Esophagus muscularis mucosa (tissue), 4 donors: ENCODE measurements at places on chromosomes 7 and 10. TPM values are rescaled to one million over a fixed set of nuclear protein-coding genes. Genes with fewer than 3 reads are reported as not detected.
A peak's percentile ranks its signal among the peaks of the same experiment; 100 is the strongest.

DNA sequence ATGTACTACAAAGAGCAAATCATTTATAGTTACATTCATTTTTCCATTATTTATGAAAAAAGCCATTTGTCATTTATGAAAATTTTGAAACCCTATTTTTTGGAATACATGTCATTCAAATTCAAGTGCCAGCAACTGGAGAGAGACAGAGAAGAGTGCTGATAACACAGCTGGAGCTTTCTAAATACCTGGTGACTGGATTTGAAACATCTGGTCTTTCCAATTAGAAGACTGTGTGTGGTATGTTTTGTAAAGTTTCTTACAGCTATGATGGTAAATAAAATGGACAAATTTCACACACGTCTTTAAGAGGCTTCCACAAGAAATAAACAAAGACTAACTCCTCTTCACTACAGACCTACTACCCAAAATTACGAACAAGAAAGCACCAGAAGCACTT, 56.8 kb downstream of the CHCHD3 start:
- DNase-seq, result no peak

DNA sequence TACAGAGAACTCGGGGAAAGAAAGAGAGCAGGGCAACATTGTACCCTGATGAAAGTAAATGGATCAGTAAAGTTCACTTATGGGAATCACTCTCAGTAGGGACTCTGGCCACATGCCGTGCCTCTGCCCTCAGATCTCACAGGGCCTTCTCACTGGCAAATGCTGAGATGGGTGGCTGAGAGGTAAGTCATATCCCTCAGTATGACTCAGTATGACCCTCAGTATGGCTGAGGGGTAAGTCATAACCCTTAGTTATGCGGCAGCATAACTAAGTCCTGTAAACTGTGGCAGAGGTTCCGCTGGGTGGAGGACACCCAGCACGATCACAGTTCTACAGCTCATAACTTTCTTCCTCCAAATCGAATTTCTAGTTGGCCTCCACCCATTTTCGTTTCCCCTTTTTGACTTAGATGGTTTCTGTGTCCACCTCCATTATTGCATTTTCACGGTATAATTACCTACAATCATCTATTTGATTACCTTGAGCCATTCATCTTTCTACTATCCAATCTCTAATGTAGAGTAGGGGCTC, 26.5 kb upstream of the WNT16 start:
- DNase-seq, result no peak

GRCh38 chr7:73652541-73652949, 15.1 kb upstream of the VPS37D start:
- no peak for DNase-seq

DNA sequence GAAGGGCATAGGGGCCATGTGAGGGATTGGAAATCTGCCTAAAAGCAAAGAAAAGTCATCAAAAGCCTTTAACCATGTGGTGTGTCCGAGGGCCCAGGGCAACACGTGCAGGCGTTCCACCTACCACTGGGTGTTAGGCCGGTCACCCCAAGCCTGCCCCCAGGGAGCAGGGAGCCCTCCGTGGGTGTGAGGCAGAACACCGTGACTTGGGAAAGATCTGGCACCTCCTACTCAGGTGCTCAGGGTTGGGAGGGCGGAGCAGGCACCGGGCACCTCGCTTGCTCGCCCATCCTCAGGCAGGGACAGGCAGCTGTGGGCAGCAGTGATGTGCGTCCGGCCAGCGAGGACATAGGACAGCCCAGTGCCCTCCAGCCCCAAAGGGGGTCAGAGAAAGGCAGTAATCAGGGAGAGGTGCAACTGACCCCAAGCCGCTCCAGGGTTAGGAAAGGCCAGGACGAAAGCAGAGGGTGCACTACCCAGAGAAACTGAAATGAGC, 80.7 kb upstream of the CHST15 start:
- DNase-seq, result no peak

- DNase-seq, result no peak
These were observed 5.8 kb downstream of the KIAA1217 start for GRCh38 chr10:24214762-24215161.

Gene GIMAP8
- total RNA-seq, result 7.1 TPM

Gene ZNF804B
- not detected for total RNA-seq

DNA sequence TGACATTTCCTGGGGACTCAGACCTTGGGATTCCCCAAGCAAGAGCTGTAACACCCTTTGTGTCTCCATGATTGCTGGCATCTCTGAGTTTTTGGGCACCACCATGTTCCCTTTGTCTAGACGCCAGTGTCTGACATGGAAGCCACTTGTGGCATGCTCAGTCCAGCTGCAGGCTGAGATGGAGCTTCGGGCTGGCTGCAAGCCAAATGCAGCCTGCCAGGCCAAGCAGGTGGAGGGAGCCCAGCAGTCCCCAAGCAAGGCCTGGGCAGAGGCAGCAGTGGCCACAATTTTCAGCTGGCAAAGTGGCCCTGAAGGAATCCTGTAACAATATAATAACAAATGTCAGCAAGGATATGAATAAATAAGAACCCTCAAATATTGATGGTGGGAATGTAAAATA, 86.2 kb upstream of the ABCB5 start:
- DNase-seq, result no peak

DNA sequence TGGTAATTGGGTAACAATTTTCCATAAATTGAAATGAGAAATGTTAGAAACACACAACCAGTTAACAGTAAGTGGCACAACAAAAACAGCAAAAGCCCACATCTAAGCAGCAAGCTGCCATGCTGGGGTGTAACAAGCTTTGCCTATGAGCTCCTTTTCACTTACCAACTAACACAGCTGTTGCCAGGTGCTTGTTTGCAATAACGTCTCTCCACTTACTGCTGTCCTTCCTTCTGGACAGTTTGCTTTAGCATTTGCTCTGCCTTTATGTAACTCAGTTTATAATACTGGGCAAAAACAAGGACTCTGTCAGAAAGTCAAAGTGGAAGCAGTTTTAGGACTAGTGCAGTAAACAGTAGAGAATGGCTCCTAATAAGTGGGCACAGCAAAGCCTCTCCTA, 740.9 kb downstream of the POM121L12 start:
- no peak for DNase-seq

- DNase-seq, result no peak
These were observed 2.7 kb upstream of the PDGFA start for GRCh38 chr7:522071-522950.

DNA sequence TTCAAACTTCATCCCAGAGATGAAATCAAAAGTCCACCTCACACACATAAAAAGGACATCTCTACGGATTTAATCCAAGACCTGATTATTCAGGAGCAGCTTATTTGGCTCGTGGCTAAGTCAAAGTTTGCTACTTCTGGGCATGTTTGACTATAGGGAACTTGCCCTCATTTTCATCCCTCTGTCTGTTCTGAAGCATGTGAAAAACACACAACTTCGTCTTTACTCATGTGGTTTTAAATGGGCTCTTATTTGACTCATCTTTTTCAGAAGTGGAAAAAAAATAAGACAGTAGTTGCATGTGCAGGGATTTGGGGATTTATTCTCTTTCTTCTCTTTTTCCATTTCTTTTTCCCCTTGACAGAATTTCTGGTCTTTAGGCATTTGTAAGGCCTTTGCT, 295.9 kb downstream of the TFEC start:
- DNase-seq, result no peak

DNA sequence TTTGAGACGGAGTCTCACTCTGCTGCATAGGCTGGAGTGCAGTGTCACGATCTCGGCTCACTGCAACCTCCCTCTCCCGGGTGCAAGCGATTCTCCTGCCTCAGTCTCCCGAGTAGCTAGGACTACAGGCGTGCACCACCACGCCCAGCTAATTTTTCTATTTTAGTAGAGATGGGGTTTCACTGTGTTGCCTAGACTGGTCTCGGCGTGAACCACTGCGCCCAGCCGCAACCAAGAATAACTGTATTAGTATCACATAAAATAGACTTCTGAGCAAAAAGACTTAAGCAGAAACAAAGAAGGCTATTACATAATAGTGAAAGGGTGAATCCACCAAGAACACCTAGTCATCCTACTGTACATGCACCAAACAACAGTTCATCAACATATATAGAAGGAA, 67.6 kb upstream of the TFEC start:
- DNase-seq, result no peak

Gene TAS2R3
- total RNA-seq, result not detected

Gene NYAP1
- total RNA-seq, result 1.7 TPM

- peak; percentile 91 for DNase-seq
These were observed 9.7 kb downstream of the ATP6V0E2 start for GRCh38 chr7:149883452-149883861.

Gene KLF14
- total RNA-seq, result not detected

Gene BTRC
- 10.1 TPM for total RNA-seq

Gene GRM3
- not detected for total RNA-seq

GRCh38 chr7:147492606-147493005, 1098.0 kb upstream of the C7orf33 start:
- DNase-seq, result no peak

- peak; percentile 29 for DNase-seq
These were observed 67.0 kb downstream of the GSAP start for GRCh38 chr7:77349141-77349540.

- no peak for DNase-seq
These were observed 75.2 kb downstream of the DIP2C start for GRCh38 chr10:614139-614711.

GRCh38 chr7:1777122-1777521, 107.0 kb downstream of the ELFN1 start:
- peak; percentile 12 for DNase-seq

- DNase-seq, result no peak
These were observed 28.8 kb upstream of the MYH16 start for GRCh38 chr7:99243751-99244337.

Gene PRR15
- total RNA-seq, result 0.65 TPM

GRCh38 chr7:46791188-46791587, 790.7 kb downstream of the TNS3 start:
- DNase-seq, result no peak

DNA sequence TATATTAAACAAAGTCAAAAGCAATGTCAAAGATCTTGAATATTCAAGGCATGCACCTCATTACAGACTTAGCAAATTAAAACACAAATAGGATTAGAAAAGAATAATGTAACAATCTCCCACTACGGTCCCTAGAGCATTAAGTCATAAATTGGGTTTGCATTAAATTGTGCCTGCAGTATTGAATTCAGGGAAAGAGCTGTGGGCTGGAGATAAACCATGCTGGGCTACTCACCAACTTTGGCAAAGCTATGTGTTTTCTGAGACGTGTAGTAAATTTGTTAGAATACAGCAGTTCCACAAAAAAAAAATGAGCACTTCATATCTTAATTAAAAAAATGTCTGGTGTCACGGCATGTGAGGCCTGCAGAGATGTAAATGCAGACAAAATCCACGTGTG, 241.6 kb downstream of the SNX10 start:
- no peak for DNase-seq

Gene OGDH
- 184 TPM for total RNA-seq

- no peak for DNase-seq
These were observed 61.7 kb downstream of the SH2D4B start for GRCh38 chr10:80599424-80599847.

- no peak for DNase-seq
These were observed 20.4 kb downstream of the TSPAN14 start for GRCh38 chr10:80474597-80474910.

Gene CPVL
- total RNA-seq, result 13.1 TPM

Gene LDB3
- 12.6 TPM for total RNA-seq

DNA sequence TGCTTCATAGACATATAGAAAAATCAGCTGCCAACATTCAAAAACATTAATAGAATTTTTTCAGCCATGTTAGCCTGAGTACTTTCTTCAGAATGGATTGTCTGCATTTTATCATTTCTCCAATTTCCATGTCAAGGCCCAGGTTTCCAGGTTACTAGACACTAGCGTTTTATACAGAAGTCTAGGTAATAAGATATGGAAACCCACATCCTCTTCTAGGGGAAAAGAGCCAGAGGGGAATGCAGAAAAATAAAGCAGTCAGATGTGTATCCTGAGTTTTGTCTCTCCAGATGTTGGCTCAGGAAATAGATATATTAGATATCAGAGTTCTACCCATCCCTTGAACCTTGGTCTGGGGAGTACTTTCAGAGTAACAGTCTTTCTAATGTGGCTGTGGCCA, 20.4 kb downstream of the GIMAP4 start:
- DNase-seq, result no peak

Gene SLC26A5
- not detected for total RNA-seq

DNA sequence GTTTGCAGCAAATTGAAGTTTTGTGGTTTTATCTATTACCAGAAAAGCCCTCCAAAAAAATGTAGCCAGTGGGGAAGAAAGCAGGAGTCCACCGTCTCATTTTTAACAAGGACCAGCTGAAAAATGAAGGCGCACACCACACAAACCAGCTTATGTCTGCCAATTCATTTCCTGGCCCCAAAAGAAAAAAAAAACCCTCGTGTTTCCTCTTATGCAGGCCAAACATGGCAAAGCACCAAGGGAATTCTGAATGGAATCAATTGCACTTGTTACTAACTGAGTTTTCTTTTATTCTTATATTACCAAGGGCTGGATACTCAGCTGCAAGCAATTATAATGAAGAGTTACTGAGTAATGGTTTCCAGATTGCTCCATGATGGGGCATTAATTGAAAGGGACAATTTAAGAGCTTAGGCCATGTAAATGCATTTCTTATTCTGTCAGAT, 428.3 kb upstream of the NPVF start:
- no peak for DNase-seq

GRCh38 chr10:44971434-44971833, 7.2 kb downstream of the DEPP1 start:
- DNase-seq, result no peak

DNA sequence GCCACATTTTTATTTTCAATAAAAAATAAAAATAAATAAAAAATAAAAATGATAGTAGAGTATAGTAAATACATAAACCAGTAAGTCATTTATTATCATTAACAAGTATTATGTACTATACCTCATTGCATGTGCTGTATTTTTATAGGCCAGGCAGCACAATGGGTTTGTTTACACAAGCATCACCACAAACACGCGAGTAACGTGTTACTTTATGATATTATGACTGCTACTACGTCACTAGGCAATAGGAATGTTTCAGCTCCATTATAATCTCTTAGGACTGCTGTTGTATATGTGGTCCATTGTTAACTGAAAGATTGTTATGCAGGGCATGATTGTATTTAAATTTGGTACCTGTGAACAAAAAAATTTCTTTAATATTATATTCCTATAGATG, 20.8 kb upstream of the SDHAF3 start:
- DNase-seq, result no peak

DNA sequence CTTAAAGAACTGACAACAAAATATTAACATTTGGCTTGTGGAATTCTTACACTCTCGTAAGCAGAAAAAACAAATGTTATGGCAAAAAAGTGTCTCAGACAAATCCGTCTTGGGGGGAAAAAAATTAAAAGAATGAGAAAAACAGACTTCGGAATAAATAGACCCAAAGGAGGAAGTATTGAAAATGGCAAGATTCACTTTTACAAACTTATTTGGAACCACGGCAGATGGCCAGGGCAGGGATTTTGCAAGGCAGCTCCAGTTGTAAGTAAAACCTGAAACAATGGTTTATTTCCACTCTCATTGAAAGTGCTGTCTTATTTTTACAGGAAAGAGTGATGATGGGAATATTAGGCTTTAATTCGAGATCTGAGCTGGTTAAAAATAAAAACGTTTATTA, 1.5 kb upstream of the ZNF438 start:
- DNase-seq, result peak; percentile 87

DNA sequence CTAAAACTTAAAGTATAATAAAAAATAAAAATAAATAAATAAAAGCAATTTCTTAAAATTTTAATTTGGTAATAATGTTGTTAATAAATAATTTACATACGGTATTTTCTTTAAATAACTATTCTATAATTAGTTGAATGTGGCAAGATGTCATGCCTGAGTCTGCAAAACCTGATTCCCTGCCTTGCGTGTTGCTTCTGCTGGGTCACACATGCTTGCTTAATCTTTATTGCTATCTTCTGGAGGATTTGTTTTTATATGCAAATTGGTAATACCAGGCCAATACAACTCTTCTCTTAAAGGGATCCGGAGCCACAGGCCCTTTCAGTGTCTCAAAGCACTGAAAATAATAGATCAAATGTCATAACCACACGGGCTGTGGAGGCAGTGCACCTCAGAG, 59.4 kb upstream of the ABCB5 start:
- no peak for DNase-seq
